ENCODE measurements at places on chromosomes 16 and 17. TPM values are rescaled to one million over a fixed set of nuclear protein-coding genes. Genes with fewer than 3 reads are reported as not detected.

DNA sequence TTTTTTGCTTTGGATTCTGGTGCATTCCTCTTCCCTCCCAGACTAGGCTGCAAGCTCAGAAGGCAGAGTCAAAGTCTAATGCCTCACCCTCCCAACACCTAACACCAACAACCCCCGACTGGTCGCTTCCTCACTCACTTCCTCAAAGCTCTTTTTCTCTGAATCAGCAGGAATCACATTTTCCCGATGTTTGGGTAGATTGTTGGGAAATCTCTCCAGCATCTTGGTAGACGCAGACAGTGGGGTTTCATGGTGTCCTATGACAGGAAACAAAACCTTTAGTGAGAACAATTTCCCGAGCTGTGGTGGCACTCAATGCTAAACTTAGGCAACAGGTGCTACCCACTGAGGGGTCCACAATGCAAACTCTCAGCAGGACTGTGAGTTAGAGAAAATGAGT is 39.9 kb upstream of the ICAM2 start:
- DNase-seq: no peak

DNA sequence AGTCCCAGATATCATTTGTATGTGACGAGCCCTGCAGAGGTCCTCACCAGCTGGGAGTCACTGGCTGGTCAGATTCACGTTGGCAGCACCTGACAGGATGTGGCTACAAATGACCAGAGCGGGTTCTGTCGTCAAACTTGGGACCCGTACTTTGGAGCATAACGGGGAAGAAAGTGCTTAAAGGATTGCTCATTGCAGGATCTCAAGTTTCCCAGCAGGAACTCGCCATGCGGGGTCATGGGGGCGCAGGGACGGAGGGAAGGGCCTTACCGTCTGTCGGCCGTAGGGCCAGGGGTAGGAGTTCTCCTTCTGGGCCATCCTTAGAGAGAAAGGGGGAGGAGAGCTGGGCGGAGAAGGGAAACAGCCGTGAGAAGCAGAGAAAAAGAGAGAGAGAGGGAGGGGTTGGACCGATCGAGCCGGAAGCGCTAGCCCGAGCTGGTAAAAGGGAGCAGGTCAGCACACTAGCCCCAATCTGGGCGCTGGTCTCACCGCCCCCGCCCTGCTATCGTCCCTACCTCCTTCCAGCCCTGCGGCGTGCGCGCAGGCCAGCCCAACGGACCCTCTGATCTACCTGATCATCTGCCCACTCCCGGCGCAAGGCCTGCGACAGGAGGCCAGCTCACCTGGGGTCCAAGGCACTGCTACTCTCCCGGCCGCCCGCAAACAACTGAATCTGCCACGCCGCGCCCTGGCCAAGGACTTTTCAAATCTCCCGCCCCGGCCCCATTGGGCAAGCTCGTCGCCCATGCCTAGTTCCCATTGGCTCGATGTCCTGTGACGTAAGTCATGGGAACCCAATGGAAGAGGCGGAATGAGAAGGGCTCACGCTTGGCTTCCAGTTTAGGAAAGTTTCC is at the start of gene AURKB:
TSS of gene AURKB (minus strand) at position 669 of the 854 bp plus-strand sequence. CDS start at position 318, 351 bp downstream.
- peak; percentile 96 for DNase-seq

DNA sequence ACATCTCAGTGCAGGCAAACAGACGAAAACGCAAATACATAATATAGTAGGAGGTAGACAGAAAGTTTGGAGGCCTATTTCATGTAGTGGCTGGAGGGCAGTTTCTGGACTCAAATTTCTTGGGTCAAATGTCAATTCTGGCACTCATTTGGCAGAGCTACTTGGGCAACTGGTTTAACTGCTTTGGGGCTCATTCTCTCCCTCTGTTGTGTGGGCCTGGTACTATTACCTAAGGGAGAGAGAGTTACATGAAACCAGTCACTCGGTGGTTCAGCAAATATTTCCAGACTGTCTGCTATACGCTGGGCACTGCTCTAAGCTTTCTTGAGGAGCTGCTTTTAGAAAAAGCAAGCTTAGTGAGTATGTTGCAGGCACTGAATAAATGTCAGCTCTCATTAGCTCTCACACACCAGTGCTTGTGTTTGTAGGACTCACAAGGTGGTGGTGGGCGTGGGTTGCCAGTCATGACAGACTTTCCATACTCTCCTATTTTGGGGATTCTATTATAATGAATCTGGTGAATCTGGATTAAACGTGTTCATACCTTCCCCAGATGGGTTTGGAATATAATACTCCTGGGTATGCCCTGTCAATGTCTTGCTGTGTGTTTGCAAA is 1.8 kb upstream of the SHISA9 start:
- no peak for DNase-seq

CDRT4 gene
- total RNA-seq: 10.1 TPM

GRCh38 chr17:66953630-66954020 is 10.9 kb upstream of the CACNG4 start:
- DNase-seq: no peak

All from osteocyte (in vitro differentiated cells).